ENCODE measurements at places on chromosomes 5 and 9. TPM values are rescaled to one million over a fixed set of nuclear protein-coding genes. Genes with fewer than 3 reads are reported as not detected.

Gene ANKRD31
- total RNA-seq: 0.19 TPM

Gene CDH18
- total RNA-seq: 0.16 TPM

Gene SYK
- 10.6 TPM for total RNA-seq

Gene TTC39B
- 3.7 TPM for total RNA-seq

Gene TEK
- 2.1 TPM for total RNA-seq

Gene GABRA6
- total RNA-seq: not detected

Gene NME5
- total RNA-seq: 2.4 TPM

Measured in pancreas (tissue), 10 donors.